Large intestine (tissue), 12 donors: ENCODE measurements at places on chromosomes 3 and 15.

- no peak for DNase-seq
Measured at GRCh38 chr15:87033056-87033455, 953.4 kb downstream of the AGBL1 start.

- no peak for DNase-seq
Measured at GRCh38 chr3:43768381-43768973, 77.7 kb downstream of the ABHD5 start.

DNA sequence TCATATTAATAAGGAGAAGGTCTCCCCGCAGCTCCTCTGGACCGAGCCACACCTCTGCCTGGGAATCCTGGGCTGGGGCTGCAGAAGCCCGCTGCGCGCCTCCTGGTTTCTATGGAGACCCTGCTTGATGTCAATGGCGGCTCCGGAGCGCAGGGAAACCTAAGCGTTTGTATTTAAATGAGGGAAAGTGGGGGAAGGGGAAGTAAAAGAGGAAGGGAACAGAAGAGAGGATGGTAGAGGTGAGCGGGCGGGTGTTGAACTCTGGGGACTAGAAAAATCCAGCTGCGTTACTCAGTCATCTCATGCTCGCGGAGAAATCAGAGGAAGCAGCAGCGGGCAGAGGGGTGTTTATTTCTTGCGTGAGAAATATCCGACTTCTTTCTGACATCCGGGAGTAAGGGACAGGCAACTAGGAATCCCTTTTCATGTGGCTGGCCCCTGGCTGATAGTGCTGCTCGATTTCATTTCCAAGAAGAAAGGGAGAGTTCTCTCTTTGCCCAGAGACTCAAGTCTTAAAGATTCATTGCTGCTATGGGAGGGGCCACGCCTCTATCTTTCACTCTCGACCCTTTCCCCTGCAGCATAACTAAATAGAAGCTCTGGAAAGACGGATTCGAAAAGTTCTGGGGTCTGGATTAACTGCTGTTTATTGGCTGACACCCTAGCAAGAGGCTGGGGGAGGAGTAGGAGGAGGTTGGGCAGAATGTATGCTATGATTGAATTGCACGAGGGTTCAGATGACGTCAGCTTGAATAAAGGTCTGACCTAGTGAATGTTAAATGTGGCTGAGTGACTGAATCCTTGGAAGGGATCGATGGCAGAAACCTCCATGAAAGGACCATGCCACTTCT is 110.5 kb upstream of the GAP43 start:
- DNase-seq: peak; percentile 62

GRCh38 chr3:144900366-144900765 is 928.7 kb downstream of the DIPK2A start:
- DNase-seq: no peak

DNA sequence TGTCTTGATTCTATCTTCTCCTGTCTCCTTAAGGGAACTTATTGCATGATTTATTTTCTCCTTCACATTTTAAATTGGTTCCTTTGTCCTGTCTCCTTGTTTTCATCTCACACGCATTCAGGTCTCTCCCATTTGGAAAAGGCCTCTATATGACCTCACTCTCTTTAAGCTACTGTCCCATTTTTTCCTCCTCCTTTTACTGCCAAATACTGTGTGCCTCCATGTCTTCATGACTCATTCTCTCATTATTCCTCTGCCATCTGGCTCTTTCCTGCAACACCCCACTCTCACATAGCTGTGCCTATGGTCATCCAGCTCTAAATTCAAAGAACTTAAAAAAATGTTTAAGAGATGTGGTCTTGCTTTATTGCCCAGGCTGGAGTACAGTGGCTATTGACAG is 48.0 kb downstream of the TYRO3 start:
- no peak for DNase-seq

DNA sequence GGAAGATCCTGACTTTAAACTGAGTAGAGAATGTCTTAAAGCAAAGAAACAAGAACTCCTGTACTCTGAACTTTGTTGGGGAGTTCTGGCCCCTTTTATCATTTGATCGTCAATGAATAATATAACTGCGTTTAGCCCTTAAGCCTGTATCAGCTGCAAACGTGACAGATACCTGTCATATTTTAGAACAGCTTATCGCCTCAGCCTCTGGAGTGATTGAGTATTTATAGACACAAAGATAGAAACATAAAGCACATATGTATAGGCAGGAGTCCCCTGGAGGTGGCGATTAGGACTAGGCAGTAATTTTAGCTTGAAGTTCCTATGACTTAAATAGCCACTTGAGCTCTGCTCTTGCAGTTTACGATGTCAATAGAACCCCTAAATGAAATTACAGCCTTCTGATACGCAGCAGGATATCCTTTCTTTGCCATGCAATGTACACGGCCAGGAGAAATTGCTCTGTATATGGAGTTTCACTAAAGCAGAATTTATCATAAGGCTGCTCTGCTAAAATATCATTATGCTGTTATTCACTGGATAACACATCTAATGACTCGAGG is 321.8 kb downstream of the TIGIT start:
- no peak for DNase-seq

- DNase-seq: no peak
Measured at GRCh38 chr3:17891139-17891856, 148.9 kb upstream of the TBC1D5 start.

DNA sequence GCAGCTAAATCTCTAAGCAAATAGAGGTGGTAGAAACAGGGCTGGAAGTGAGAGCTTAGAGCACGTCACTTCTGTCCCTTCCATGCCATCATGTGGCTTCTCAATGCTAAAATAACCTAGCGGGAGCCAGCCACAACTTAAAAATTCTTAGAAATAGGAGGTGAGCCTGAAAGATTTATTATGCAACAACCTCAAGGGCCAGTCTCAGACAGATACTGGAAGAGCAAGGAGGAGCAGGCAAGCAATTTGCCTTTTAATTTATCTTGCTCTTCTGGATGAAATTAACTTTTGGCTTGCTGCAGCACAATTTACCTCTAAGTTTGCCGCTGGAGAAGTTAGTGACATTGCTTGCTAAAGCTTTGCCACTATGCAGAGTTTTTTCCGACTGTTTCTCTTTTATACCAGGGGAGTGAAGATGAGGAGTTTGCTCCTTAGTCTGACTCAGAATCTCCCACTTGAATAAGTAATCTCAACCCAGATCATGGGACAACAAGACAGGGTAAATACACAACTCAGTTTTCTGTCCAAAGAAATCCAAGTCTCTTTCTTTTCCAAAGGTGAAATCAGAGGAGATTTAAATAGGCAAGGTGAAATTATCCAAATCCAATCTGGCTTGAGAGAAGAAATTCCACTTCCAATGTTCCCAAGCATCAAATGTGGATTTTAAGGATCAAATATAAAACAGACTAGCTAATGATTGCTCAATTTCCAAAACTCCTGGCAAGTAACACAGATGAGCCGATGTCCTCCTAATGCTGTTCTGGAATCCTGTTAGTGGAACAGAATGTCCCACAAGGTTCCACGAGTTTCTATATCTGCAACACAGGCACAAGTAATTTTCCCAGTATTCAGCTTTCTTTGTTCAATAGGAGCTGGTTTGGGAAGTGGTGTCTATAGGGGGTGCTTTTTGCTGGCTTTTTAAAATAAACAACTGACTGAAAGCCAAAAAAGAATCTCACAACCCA is 329.4 kb upstream of the RORA start:
- DNase-seq: no peak

DNA sequence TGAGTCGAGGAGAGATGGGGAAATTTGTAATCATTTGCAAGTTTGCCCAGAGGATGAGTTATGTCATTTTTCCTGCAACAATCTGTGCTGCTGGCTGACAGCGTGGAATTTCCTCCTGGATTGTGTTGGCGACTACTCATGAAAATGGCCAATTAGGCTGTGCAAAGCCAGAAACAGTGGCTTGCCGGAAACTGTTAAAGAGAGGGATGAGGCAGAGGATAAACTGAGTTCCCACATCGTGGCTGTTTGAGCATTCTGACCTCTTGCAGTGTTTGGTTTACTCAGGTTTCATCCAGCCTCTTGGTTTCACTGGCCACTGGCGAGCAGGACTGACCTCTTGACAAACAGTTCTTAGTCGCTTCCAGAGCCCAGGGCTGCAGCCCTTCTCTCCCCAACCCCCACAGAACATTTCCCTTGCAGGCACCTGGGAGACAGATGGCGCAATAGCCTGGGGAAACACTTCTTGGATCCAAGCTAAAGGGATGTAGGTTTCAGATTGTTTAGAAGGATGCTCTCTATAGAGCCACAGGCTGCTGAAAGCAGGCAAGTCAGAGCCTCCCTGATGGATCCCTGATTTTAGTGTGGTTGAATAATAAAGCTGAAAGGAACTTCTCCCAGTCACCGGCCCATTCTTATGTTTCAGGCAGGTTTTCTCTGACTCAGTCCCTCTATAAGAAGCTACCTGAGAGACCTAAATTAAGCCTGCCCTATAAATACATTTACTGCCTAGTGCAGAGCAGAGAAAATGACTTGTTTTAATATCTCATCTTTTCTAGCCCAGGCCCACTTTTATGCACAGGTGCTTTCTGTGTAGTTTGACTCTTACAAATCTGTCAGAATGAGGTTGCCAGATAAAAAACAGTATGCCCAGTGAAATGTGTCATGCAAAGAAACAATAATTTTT is 92.8 kb upstream of the UBE2E1 start:
- no peak for DNase-seq

DNA sequence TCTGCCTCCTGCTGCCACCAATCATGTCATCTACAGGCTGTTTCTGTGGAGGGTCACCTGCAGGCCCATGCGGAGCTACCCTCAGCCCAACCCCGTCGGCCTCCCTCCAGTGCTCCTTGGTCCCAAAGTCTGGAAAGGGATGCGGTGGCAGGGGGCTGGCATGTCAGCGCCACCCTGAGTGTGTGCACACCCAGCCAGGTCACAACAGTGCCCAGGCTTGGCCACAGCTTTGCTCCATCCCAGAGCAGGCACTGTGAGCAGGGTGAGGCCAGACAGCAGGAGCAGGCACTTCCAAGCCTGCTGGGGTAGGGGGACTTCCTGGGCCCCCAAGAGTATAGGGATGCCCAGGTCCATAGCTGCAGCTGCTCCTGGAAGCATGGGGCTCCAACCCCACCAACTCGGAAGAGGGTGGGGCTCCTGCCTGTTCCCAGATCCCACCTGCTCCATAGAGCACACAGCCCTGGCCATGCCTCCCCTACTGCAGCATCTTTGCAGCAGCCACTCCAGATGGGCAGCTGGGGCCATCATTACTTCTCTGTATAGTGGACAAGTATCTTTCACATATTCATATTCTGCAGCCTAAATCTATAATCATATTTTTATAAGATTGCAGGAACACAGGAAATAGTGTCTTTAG is 109.3 kb downstream of the CBLB start:
- no peak for DNase-seq

GRCh38 chr3:157065201-157065600 is 94.7 kb downstream of the CCNL1 start:
- no peak for DNase-seq

DNA sequence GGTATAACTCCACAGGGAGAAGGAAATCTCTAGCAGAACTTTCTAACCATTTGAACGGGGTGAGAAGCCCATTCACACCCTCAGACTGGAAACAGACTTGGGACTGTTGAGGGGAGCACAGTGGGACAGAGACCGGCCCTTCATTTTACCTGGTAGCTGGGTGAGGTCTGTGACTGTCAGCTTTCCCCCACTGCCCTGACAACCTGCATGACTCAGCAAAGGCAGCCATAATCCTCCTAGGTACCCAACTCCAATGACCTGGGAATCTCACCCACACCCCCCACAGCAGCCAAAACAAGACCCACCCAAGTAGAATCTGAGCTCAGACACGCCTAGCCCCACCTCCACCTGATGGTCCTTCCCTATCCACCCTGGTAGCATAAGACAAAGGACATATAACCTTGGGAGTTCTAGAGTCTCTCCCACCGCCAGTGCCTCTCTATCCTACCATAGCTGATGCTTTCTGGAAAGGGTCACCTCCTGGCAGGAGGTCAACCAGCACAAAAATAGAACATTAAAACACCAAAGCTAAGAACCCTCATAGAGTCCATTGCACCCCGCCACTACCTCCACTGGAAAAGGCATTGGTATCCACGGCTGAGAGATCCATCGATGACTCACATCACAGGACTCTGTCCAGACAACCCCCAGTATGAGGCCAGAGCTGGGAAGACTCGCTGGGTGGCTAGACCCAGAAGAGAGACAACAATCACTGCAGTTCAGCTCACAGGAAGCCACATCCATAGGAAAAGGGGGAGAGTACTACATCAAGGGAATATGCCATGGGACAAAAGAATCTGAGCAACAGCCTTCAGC is 28.0 kb downstream of the SENP7 start:
- DNase-seq: no peak

- no peak for DNase-seq
Measured at GRCh38 chr15:80153900-80154299, 1.1 kb downstream of the FAH start.

GRCh38 chr3:121064121-121064520 is 156.1 kb downstream of the STXBP5L start:
- no peak for DNase-seq

DNA sequence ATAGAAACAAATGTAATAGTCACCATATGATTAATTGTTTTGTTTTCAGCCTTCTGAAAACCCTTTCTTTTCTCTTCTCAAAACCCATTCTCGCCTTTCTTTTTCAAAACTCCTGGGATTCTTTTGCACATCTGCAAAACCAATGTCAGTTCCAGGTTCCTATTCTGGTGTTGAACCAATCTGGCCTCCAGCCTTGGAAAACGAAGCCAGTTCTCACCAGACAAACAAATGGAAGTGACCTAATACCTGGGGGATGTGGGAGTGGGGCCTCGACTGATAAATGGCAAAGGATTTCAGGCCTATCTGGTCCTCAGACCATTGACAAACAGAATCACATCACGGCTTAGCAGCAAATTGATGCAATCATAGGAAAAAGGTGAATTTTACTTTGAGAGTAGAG is 73.0 kb downstream of the COL8A1 start:
- DNase-seq: no peak

DNA sequence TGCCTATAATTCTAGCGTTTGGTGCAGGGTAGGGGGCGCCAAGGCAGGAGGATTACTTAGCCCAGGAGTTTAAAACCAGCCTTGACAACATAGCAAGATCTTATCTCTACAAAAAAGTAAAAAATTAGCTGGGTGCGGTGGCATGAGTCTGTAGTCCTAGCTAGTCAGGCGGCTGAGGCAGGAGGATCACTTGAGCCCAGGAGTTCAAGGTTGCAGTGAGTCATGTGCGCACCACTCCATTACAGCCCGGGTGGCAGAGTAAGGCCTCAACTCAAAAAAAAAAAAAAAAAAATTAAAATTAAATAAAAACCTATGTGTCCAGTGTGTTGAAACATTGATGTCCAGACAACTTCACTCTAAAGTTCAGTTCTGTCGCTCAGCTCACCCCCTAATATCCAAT is 78.2 kb upstream of the SOX2 start:
- no peak for DNase-seq

DNA sequence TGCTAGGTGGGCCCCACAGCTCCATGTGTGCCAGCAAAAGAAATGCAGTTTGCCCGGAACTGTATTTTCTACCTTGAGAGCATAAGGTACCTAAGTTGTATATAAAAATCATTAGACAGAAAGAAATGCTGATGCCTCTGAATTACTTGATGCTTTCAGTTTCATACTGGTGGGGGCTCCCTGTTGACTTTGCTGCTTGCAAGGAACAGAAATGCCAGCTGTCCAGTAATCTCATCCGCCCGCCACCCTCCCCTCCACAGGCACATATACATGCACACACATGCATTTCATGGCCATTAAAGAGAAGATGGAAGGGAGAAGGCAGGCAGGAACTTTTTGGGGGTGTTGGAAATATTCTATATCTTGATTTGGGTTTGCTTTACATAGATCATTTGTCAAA is 38.4 kb downstream of the LIMD1 start:
- no peak for DNase-seq
